ENCODE measurements at places on chromosomes 6 and 20.

DNA sequence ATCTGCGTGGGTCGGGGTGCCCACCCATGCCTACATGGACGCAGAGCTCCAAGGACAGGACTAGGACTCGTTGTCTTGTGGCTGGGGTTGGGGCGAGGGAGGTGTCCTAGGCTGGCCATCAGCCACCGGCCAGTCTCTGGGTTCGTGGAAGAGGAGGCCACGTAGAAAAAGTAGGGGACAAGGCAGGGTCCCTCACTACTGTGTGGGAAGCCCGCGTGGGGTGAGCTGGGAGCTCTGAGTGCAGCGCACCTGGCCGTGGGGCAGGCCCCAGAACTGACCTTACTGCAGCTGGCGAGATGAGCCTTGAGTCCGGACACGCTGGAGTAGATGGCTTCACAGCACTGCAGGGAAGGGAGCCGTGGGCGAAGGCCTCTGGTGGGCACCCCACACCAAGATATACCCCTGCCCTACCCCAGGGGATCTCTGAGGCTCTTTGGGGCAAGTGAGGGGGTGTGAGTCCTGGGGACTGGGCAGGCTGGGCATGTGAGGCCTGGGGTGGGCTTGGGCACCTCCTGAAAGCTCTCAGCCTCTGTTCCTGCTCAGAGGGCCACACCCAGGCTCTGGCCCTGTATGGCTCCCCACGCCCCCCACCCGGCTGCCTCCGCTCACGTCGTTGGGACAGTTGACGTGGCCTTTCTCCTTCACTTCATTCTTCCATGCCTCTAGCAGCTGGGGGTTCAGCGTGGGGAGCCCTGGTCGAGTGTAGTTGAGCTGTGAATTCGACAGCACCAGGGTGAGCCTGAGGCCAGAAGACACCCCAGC is 5.6 kb upstream of the UCKL1 start:
- DNase-seq, result no peak

DNA sequence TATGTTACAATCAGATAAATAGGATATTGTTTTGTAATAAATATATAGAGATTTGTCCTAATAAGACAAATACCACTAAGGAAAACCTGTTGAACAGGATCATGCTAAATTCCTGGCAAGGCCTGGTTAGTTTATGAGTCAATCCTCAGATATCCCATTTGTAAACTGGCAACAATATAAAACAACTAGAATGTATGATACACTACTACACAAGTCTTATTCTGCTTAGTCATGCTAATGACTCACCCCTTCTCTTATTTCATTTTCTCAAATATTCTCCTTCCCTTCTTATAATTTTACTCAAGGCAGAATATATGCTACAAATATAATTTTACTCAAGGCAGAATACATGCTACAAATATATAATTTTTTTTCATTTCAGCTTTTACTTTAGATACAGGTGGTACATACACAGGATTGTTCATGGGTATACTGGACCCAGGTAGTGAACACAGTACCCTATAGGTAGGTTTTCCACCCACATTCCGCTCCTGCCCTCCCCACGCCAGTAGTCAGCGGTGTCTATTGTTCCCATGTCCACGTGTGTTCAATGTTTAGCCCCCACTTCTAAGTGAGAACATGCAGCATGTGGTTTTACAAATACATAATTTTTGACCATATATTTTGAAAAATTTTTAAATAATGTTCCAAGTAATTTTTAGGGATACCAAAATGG is 6.3 kb downstream of the OSER1 start:
- no peak for DNase-seq

GRCh38 chr20:23654717-23655116 is 17.0 kb upstream of the CST3 start:
- DNase-seq, result no peak

GRCh38 chr6:22418714-22419113 is 121.9 kb upstream of the PRL start:
- no peak for DNase-seq

DNA sequence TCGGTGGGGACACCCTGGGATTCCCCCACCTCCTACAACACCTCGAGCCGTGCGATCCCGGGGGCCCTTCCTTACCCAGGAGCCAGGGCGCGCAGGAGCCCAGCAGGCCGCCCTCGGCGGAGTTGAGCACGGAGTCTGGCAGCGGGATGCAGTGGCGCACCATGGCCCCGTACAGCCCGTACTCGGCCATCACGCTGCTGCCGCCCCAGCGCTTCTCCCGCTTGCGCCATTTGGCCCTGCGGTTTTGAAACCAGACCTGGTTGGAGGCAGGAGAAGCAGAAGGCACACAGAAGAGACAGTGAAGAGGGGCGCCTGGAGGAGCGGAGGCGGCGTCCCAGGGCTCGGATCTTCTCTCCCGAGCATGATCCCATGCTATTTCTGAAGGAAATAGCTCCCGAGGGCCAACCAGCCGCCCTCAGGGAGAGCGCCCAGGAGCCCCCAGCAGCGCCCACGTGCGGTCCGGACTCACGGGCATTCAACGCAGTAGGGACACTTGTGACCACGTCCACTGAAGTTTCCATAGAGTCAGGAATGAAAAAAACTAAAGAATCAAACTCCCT is 4.3 kb downstream of the VSX1 start:
- DNase-seq, result no peak

DNA sequence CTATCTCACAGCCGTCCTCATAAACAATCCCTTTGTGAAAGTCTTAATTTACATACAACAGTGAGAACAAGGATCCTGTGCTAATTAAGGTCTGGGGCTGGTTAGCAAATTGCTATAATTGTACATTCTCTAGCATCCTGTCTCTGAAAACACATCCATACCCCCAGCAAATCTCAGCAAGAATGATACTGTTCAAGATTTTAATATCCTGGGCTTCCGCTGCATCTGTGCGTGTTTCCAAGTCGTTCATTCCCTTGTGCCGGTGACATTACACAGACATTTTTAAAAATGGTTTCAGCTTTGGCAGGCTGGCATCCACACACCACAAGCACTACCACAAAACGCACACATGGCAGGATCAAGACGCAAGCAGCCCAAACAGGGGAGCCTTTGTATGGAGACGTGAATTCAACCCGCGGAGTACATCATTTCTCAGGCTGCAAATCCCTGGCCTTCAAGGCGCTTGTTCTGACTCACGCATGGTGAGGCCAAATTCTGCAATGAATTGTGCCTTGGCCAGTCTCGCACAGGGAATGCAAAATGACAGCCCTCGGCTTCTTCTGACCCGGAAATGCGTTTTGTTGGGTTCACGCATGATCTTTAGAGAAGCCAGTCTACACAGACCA is 20.3 kb downstream of the ZMYND8 start:
- no peak for DNase-seq

DNA sequence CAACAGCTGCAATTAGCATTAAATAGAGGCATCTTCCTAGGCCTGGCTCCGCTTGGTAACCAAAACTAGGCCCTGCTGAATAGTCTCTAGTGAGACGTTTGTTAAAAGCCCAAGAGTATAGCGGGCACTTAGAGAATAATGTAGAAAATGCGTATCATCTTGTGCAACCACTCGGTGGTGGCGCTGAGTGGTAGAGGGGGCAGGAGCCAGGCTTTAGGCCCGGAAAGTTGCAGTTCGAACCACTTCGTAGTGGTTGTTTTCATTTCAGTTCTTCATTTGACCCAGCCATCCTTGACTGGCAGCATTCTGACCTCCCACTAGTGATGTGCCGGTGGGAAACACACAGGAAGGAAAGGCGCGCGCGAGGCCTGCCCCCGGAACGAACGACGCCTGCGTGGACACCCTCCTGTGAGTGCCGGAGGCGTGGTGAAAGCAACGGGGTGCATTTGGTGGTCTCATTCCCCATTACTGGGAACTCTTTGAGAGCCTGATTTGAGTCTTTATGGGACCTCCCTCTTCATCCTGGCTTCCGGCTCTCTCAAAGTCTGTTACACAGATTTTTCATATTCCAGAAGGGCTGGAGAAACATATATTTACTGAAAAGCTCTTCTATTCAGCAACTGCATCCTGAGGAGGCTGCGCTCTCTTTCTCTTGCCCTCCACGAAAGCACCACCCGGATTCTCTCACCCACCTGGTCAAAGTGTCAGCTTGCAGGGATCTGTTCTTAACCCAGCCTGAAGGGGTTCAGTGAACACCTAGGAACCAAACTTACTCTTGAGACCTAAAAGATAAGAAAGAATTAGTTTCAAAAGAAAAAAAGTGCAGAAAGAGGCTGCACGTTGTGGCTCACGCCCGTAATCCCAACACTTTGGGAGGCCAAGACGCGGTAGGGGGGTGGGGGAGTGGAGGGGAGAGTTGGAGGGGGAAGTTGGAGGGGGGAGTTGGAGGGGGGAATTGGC is 18.2 kb downstream of the GPX5 start:
- no peak for DNase-seq

DNA sequence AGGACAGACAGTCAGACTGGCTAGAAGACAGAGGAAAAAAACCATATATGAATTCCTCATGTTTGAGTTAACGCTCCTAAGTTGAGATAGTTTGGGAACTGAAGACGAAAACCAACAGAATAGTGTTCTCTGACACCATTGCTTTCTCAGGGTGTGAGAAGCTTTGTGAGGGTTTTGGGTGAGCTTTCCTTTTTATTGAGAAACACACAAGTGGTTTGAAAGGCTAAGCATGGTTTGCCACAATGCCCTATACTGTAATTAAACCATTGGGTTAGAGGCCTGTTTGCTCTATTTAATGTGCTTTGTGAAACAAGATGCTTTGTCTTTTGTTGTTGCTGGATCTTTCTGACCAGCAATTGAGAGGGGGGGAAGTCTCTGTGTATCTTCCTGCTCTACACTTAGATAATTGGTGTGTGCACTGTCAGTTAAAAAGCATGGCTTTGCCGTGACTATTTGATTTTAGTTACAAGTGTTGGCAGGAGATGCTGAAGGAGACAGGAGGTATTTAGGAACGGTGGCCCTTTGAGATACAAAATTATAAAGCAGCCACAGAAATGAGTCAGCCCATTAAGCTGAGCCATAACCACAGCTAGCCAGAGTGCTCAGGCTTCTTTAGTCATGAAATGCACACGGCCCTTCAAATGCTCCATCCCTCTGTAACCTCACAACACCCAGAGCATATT is 273.0 kb upstream of the PREP start:
- DNase-seq, result no peak

GRCh38 chr6:75287424-75287823 is 2.8 kb upstream of the TMEM30A start:
- DNase-seq, result no peak

- no peak for DNase-seq
These were observed 7.5 kb downstream of the SNX5 start for GRCh38 chr20:17960927-17961586.

- DNase-seq, result no peak
These were observed 259.0 kb downstream of the HIVEP2 start for GRCh38 chr6:142685852-142686506.

DNA sequence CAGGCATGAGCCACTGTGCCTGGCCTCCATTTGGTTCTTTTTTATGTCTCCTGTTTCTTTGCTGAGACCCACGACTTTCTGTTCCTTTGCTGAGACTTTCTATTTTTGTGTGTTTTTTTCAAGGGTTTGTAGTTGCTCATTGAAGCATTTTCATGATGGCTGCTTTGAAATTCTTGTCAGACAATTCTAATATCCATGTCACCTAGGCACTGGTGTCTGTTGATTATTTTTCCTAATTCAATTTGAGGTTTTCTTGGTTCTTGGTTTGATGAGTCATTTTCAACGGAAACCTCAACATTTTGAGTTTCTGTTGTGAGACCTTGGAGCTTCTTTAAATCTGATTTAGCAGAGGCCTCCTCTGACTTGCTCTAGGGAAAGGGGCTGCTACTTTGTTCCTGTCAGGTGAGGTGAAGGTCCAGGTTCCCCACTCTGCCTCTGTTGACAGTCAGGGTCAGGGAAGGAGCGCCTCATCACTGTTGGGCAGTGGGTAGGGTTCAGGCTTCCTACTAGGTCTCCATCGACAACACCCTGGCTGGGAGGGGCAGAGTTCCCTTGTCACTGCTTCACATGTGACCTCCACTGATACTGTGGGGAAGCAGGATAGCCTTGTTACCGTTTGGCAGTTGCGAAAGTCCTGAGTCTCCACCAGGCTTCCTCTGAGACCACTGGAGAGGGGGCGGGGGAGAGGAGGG is 67.2 kb upstream of the RNF24 start:
- no peak for DNase-seq

- no peak for DNase-seq
These were observed 211.4 kb downstream of the FOXC1 start for GRCh38 chr6:1821164-1821512.

- DNase-seq, result no peak
These were observed 78.7 kb upstream of the MYL9 start for GRCh38 chr20:36462440-36463211.

GRCh38 chr20:61951695-61952533 is 113.8 kb downstream of the TAF4 start:
- no peak for DNase-seq

DNA sequence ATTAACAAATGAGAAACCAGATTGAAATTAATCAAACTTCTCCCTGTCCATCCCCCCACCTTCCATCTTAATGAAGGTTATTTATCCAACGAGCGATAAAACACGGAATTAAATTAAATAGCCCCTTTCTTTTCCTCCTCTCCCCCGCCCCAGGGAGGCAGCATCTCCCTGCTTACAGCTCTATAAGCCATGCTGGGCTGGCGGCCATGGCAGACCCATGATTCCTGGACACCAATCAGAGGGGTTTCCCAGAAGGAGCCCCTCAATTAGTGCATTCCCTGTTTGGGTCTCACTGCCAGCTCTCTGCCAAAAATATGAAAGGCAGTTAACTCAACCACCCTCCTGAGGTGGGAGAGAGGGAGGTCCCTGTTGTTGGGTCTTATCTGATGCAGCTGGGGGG is 33.8 kb downstream of the GRM4 start:
- no peak for DNase-seq

DNA sequence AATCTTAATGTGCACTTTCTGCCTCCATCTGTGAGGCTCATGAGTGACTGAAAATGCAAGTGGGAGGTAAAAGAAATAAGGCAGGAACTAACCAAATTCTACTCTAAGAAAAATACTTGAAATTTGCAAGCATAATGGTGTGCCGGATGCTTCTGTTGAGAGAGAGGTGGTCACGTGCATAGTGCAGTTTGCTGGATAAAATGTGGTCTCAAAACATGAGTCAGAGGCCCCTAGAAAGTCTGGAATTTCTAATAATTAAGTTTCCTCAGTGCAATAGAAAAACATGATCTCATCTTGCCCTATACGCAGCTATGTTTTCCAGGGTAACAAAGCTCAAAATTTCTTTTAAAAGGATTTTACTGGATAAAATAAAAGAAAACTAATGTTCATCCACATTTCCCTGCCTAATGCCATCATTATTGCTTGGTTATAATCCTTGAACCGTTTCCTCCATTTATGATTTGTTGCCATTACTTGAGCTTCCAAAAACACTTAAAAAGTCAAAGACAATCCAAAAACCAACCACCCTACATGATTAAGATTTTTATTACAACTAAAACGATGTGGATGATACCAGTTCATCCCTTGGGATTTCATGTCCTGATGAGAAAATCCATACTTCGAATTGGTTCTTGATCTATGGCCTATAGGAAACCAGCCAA is 351.7 kb upstream of the ARID1B start:
- no peak for DNase-seq
